Suprapubic skin (tissue), 4 donors: ENCODE measurements at places on chromosomes 4 and X. TPM values are rescaled to one million over a fixed set of nuclear protein-coding genes. Genes with fewer than 3 reads are reported as not detected.

- H3K36me3 ChIP-seq, result no peaks in the 10 kb centered on the region
- DNase-seq, result no peak
- no peak overlapping the region for H3K27ac ChIP-seq
Measured at GRCh38 chr4:11344916-11345315, 83.8 kb downstream of the HS3ST1 start.

- no peak overlapping the region for H3K4me3 ChIP-seq
- no peak overlapping the region for H3K27ac ChIP-seq
- H3K36me3 ChIP-seq, result no peaks in the 10 kb centered on the region
- DNase-seq, result no peak
- no peaks in the 10 kb centered on the region for H3K27me3 ChIP-seq
Measured at GRCh38 chr4:156422576-156422975, 468.9 kb upstream of the CTSO start.

GRCh38 chr4:33924239-33924638 lies 2320.1 kb downstream of the ARAP2 start:
- no peaks in the 10 kb centered on the region for H3K36me3 ChIP-seq
- H3K27me3 ChIP-seq, result no peaks in the 10 kb centered on the region
- H3K4me3 ChIP-seq, result no peak overlapping the region
- H3K4me1 ChIP-seq, result no peaks in the 10 kb centered on the region
- no peak overlapping the region for H3K27ac ChIP-seq

- no peak within 1 kb of the TSS for H3K27ac ChIP-seq
- H3K36me3 ChIP-seq, result no peaks in the 10 kb centered on the region
- peak within 1 kb of the TSS; percentile 74 for H3K4me3 ChIP-seq
- DNase-seq, result peak; percentile 77
- peaks cover 22% of the 10 kb centered on the region for H3K4me1 ChIP-seq
- peaks cover 29% of the 10 kb centered on the region for H3K27me3 ChIP-seq
Measured at GRCh38 chr4:121951521-121952110, at the start of gene TRPC3. Gene TRPC3, minus strand, starts transcription at chr4:121952060. Its CDS starts 380 bp downstream, at chr4:121951680.

DNA sequence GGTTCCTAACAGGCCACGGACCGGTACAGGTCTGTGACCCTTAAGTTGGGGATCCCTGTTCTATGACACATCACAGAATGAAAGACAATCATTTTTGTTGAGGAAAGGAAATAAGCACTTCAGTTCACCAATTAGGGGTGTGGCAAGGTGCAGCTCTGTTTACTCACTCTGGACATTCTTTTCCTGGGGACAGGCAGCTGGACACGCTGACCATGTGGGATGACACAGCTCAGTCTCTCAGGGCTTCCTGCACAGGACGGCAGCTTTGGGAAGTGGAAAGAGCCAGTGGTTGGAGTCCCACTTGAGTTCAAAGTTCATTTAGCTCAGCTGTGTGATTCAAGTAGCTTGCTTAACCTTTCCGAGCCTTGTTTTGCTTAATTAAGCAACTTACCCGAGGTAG lies 55.7 kb downstream of the NDNF start:
- no peaks in the 10 kb centered on the region for H3K36me3 ChIP-seq
- H3K4me3 ChIP-seq, result no peak overlapping the region
- H3K27ac ChIP-seq, result no peak overlapping the region
- no peaks in the 10 kb centered on the region for H3K4me1 ChIP-seq

GRCh38 chr4:85084371-85085094 lies 118.0 kb upstream of the WDFY3 start:
- H3K27me3 ChIP-seq, result no peaks in the 10 kb centered on the region
- no peak for DNase-seq
- H3K4me3 ChIP-seq, result no peak overlapping the region
- H3K27ac ChIP-seq, result no peak overlapping the region
- H3K36me3 ChIP-seq, result no peaks in the 10 kb centered on the region
- no peaks in the 10 kb centered on the region for H3K4me1 ChIP-seq

Gene YIPF7
- not detected for total RNA-seq

Gene DDX3X
- 226 TPM for total RNA-seq

Gene HSD17B13
- 0.49 TPM for total RNA-seq

Gene RNF128
- 13.5 TPM for total RNA-seq
